Osteocyte (in vitro differentiated cells): ENCODE measurements at places on chromosomes 16 and 17.
A peak's percentile ranks its signal among the peaks of the same experiment; 100 is the strongest.

GRCh38 chr17:78903101-78903779, at the start of gene CEP295NL:
CEP295NL (minus strand) TSS chr17:78903201; CDS start chr17:78901828, 1,373 bp downstream.
- DNase-seq = no peak

DNA sequence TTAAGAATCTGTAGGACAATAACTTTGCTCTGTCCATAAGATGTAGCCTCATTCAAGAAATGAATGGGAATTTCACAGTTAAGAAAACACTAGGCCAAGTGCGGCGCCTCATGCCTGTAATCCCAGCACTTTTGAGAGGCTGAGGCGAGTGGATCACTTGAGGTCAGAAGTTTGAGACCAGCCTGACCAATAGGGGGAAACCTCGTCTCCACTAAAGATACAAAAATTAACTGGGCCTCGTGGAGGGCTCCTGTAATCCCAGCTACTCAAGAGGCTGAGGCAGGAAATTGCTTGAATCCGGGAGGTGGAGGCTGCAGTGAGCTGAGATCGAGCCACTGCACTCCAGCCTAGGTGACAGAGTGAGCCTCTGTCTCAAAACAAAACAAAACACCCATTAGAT, 19.9 kb upstream of the RSL1D1 start:
- DNase-seq = no peak

DNA sequence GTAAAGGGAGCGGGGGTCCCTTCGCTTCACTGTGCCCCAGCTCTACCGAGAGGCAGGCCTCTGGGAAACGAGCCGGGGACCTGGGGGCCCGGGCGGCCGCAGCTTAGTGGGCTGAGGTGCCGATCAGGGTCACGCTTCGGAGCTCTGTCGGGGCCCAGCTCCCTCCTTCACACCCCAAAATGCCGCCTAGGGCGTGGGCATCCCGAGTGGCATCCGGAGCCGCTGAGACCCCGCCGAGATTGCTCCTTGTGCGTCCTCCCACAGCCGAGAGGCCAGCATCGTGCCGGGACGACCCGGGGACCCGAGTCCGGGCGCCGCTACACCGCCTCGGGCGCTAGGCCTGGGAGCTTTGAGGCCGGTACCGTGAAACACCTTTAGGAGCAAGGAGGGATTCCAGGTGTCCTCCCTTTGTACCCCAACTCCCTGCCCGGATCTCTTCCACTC, 1.3 kb downstream of the SALL1 start:
- DNase-seq = no peak

GRCh38 chr17:77734371-77735080, 224.0 kb upstream of the TNRC6C start:
- DNase-seq = peak; percentile 90

- no peak for DNase-seq
These were observed 15.9 kb downstream of the LUC7L3 start for GRCh38 chr17:50735287-50735686.
